ENCODE measurements at places on chromosomes 5 and 9. TPM values are rescaled to one million over a fixed set of nuclear protein-coding genes. Genes with fewer than 3 reads are reported as not detected.

DNA sequence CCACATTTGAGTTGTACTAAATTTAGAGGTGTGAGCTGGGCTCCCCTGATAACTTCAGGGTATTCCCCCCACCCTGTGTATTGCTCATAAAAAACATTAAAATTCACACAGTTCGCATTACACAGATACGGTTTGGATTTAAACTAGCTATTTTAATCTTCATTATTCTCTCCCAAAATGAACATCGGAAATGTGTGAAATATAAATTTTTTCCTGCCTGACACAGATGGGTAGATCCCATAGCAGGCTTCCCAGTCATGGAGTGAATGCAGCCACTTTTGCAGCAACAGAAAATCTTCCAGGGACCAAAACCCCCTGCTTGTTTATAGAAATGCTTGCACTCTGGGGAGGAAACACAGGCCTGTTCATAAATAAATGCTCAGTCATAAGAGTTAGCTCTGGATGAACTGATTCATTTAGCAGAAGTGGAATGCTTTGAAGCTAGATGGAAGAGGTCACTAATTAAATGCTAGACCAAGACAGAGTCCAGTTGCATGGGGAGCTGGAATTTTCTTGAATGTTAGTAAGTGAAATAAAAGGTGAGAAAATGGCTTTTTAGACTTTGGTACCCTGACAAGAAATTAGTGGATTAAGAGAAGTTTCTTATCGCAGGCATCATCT, 115.6 kb downstream of the PDE8B start:
- no peak for DNase-seq

GRCh38 chr9:129263836-129264235, 85.8 kb upstream of the IER5L start:
- DNase-seq = no peak

- DNase-seq = no peak
These were observed 54.7 kb downstream of the SEMA4D start for GRCh38 chr9:89442981-89443814.

- no peak for DNase-seq
These were observed 37.2 kb downstream of the NTNG2 start for GRCh38 chr9:132199056-132199455.

GRCh38 chr9:124286292-124286931, 28.7 kb downstream of the NEK6 start:
- no peak for DNase-seq

- DNase-seq = no peak
These were observed 28.1 kb downstream of the IL33 start for GRCh38 chr9:6243746-6244145.

GRCh38 chr5:133340002-133340755, 272.2 kb downstream of the FSTL4 start:
- no peak for DNase-seq

DNA sequence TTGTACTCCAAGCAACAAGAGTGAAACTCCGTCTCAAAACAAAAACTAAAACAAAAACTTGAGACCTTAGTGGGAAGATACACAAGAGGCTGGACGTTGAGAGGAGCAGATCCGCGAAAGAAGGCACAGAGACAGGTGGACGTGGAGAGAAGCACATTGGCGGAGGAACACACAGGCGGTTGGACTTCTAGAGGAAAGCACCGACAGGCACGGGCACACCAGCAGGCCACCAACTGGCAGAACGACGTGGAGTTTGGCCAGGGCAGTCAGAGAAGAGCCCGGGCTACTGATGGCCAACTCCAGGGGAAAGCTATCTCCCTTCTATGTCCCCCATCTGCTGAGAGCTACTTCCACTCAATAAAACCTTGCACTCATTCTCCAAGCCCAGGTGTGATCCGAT, 482.7 kb downstream of the GABRG2 start:
- no peak for DNase-seq

DNA sequence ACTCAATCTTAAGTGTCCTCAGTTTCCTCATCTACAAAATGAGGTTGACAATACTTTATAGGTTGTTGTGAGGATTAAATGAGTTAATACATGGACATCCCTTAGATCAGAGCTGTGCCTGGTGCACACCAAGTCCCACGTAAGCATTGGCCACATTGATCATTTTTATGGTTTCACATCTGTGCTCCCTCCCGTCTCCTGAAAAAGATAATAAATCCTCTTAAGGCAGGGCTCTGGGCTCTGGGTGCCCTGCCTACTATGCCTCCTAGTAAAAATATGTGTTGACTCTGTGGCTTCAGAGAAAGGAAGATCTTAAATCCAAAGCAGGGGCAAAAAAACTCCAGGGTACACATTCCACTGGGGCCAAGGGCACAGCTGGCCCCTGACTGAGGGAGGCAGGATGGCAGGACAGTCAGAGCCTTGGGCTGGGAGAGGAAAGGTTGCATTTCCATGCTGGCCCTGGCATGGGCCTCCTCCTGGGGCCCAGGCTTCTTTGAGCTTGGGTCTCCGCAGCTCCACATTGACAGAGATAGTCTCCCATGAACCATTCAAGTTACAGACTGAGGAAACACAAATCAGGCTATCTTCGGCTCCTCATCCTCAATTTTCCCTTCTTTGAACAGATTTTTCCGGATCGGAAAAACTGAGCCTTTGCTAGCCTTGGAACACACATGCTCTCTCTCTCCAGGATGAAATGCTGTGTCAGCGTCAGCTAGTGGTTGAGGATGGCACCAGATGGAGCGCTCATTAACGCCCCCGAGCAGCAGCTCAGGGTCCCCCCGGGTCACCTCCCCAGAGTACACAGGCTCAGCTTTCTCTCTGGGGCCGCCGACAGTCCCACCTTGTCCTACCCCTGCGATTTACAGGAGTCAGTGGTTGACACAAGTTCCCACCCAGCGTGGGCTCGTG, 22.4 kb upstream of the KIF12 start:
- no peak for DNase-seq

- no peak for DNase-seq
These were observed 84.4 kb upstream of the NUDT12 start for GRCh38 chr5:103646698-103647614.

- no peak for DNase-seq
These were observed 292.9 kb downstream of the NR3C1 start for GRCh38 chr5:143110591-143110990.

- DNase-seq = no peak
These were observed 185.2 kb downstream of the CCDC171 start for GRCh38 chr9:15738011-15738410.

TXNDC8 gene
- not detected for polyA plus RNA-seq
